Hepatocyte (in vitro differentiated cells): ENCODE measurements at places on chromosomes 2 and 18. TPM values are rescaled to one million over a fixed set of nuclear protein-coding genes. Genes with fewer than 3 reads are reported as not detected.
A peak's percentile ranks its signal among the peaks of the same experiment; 100 is the strongest.

TACR1 gene
- 0.19 TPM in 1 of 2 replicates, not detected in the other for polyA plus RNA-seq

MAPK4 gene
- polyA plus RNA-seq, result 1.9 and 2.0 TPM in 2 replicates

INPP4A gene
- 6.2 and 7.9 TPM in 2 replicates for polyA plus RNA-seq

DNA sequence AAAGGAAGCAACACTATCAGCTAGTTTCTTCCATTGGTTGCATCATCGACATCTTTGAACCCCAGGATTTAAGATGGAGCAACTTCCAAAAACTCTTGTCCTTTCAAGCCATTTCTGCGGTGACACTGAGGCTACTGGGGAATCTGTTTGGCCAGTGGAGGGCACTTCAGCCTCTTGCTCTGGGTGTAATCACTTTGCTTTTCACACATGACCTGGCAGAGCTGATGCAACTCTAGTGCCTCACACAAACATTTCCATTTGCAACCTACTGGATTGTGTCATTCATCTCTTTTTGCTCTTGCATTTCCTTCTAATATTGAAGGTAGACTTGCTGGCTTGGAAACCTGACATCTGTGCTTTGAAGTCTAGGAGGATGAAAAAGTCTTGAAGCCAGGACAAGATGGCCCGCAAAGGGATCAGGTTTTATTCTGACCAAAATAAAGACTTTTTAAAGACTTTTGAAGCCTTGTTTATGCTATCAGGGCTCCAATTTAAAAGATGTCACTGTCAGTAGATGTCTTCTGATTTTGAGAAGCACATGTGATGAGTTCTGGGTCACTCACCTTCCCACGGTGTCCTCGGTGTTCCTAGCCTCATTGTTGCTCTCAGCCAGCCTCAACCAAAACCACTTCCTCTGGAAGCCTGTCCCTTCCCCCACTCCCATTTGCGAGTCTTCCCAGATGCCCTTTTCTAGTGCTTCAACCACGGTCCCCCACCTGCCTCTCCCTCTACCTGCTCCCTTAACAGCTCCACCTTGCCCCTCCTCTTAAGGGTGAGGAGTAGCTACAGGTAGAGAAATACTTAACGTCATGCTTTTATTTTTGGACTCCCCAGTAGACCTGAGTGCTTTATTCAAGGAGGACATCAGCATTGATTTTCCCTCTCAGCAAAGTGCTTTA lies 69.7 kb upstream of the KCNE4 start:
- DNase-seq, result peak; percentile 81

STPG4 gene
- polyA plus RNA-seq, result 0.19 TPM in 1 of 2 replicates, not detected in the other

DNA sequence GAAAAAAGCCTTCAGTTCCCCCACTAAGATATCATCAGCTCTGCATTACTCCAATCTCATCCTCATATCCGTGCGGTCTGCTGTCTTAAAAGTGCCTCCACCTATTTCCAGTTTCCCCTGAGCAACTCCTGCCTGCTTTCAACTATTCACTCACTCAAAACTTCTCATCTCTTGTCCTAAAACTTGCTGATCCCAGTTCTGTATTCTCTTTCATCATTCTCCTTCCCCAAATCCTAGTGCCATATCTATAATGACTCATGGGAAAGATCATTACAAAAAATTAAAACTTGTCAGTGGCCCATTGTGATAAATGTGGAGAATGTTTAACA lies 20.0 kb downstream of the ACVR1 start:
- no peak for DNase-seq

SLC25A52 gene
- not detected in 2 replicates for polyA plus RNA-seq

- peak; percentile 34 for DNase-seq
Observed at GRCh38 chr2:69667805-69668382, 24.4 kb upstream of the AAK1 start.

DNA sequence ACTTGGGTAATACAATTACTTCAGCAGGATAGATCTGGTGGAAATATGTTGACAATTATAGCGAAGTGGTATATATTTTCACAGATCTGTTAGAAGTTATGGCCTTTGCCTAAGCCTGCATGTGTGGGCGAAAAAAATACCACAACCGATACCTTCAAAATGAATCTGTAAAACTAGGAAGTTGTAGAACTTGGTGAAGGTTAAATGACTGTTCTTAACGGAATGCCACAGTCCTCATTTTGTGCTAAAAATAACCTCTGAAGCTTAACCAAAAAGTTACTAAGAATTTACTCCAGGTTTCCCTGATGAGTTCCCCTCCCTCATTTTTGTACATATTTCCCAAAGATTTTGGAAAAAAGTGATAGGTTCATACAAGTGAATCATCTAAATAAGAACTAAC lies 550.7 kb downstream of the THSD7B start:
- no peak for DNase-seq

DNA sequence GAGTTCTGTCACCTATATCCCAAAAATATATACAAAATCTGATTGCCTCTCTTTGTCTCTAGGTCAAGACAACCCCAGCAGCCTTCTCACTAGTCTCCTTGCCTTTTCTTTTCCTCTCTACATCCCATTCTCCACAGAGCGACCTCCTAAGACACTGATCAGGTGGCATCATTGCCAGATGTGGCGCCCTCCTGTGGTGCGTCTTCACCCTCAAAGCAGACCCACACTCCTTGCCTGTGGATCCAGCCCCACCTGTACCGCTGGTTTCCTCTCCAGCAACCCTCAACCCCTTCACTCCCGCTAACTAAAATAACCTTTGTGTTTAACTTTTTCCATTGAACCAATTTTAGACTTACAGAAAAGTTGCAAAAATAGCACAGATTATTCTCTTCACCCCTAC lies 273.3 kb downstream of the GLI2 start:
- DNase-seq, result no peak

DNA sequence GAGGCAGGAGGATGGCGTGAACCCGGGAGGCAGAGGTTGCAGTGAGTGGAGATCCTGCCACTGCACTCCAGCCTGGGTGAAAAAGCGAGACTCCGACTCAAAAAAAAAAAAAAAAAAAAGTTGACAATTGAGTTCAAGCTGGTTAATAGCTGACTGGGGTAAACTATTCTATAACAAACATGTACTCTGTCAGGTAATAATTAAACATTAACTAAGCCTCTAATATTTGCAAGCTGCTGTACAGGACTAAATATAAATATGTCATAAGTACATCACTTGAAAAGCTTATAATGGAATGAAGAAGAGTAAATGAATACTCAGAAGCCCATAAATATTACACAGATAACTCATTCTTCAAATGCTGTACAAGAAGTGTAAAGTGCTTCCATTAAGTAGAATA lies 190.4 kb upstream of the CRIM1 start:
- no peak for DNase-seq

DNA sequence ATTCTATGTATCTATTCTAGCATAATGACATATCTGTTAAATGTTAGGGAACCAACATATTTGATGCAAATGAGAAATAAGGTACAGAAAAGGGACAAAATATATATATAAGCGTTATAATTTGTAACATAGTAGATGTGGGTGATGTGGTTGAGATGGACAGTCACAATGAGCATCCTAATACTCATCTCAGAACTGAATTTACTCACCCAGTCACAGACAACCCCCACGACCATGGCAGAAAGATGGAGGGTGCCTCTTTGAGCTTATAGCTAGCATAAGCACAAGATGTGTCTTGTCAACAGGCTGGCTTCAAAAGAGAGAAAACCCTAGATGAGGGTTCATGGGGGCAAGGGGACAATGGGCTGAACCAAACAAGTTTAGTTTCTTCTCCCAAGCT lies 9.1 kb upstream of the DSG3 start:
- DNase-seq, result no peak

DNA sequence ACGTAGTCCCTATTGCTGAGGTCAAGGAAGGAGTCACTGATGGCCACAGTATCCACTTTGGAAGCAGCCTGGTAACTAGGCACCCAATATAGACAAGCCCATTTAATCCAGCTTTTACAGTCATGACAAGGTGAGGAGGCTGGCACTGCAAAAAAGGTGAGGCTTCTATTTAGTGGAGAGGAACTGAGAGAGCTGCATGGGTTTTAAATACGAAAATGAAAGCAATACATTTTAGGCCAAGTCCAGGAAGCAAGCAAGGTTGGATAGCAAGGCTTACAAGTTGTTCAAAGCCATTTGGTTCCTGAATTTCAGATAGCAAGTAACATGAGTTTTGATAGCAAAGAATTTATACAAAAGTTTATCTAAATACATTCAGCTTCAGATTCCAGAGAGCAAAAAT lies 80.4 kb downstream of the SGPP2 start:
- DNase-seq, result no peak

DNA sequence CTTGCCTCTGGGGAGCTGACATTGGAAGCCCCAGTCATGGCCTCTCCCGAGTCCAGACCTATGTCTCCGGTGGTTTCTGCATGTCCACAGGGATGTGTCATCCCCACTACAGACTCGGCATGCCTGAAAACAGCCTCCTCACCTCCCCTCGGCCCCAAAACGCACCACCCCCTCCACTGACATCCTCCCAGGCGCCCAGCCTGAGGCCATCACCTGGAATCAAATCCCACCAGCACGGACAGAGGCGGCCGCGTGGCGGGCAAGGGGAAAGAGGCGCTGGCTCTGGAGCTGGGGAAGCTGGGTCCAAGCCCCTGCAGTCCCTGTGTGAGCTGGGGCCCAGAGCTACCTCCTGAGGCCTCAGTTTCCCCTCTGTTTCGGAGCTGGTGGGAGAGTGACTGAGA lies 69.9 kb upstream of the SMAD7 start:
- peak; percentile 19 for DNase-seq

DNA sequence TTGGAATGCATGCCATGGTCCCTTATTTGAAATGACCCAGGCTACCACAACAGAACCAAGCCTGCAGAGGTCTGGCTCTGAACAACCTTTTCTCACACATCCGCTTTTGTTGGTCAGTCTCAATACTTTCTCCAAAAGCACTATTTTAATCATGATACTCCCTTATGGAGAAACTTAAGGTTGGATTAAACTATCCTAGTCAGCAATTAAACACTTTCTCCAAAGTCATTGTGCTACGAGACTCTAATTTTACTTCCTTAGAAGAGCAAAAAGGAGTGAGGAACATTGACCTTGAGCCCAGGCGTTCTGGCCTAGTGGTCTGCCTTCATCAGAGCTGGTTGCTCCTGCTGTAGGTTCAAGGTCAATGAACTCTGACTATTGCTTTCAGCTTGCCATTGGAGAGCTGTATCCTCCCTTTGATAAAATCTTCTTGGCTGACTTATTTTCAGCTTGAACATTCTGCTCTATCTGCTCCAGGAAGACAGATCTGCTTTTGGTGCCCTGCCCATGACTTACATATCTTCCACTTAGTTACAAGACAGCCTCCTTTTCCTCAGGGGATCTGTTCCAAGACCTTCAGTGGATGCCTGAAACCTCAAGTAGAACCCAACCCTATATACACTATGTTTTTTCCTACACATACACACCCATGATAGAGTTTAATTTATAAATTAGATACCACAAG lies 91.2 kb downstream of the NCKAP5 start:
- DNase-seq, result no peak

DNA sequence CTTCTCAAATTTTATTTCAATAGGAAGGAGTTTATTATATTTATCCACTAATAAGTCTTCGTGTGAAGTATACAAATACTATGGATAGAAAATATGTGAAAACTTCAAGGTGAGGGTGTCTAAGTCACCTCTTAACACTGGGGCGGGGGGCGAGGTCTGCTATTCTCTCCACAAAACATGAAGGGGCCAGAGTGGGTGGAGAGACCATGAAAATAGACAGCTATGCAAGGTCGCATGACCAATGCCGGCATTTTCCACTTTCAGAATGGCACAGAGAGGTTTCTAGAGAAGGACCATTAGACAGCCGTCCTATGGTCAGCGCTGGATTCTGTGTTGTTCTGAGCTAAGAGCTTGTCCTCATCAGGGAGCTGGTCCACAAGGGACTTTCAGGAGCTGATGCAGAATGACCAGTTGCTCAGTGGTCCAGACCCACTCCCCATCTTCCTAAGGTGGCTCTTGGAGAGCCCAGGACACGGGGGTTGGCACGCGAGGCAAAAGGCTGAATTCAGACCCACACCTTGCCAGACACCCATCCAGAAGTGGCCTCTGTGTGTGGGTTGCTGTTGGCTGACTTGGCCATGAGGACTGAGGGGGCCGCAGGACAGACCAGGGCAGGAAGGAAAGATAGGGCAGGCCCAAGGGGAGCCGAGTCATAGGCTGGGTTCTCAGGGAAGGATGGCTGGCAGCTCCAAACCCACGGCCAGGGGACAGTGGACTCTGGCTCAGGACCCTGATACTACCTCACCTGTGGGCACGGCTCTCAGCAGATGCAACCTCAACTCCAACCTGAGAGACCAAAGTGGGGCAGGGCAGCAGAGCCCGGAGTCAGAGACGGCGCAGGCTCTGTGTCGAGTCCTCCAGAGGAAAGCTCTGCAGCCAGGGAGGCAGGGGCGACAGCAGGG lies 69.8 kb downstream of the NDUFA10 start:
- DNase-seq, result no peak

- no peak for DNase-seq
Observed at GRCh38 chr18:75927791-75928190, 500.3 kb upstream of the SMIM21 start.

DNA sequence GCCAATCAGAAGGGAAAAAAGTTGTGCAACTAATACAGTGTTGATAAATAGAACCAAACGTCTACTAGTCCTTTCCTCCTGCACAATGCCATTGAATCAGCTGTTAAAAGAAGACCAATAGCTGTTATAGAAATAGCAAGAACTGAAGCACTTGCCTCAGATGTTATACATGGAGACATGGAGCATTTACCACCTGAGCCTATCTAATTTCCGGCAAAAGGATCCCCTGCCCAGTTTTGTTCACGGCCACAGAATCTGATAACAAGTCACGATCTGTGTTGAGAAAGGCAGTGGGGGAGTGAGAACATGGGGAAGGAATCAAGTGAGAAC lies 285.4 kb downstream of the ZEB2 start:
- DNase-seq, result no peak

LONRF2 gene
- 0.69 and 1.6 TPM in 2 replicates for polyA plus RNA-seq

DNA sequence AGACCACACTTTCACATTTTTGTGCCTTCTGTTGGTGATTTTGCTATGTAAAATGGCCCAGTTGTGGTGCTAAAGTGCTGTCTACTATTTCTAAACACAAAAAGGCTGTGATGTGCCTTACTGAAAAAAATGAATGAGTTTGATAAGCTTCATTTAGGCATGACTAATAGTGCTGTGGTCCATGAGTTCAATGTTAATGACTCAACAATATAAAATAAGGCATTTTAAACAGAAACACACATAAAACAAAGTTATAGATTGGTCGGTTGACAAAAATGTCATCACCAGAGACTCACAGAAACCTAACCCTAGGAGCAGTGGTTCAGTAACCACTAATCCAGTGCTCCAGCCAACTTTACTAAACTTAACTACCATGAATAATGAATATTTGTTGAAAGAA lies 160.0 kb downstream of the DNAH6 start:
- DNase-seq, result no peak
